RWPE2 (cell line): ENCODE measurements at places on chromosomes 13 and 19.

GRCh38 chr19:49210108-49210900 lies 52.7 kb downstream of the TRPM4 start:
- DNase-seq = no peak
- H3K27ac ChIP-seq = no peak overlapping the region
- H3K27me3 ChIP-seq = no peaks in the 10 kb centered on the region
- H3K36me3 ChIP-seq = peaks cover 18% of the 10 kb centered on the region
- H3K4me1 ChIP-seq = no peaks in the 10 kb centered on the region

GRCh38 chr19:21398851-21399250 lies 1.9 kb downstream of the ZNF493 start:
- H3K27ac ChIP-seq = no peak overlapping the region
- no peak overlapping the region for H3K4me3 ChIP-seq
- no peaks in the 10 kb centered on the region for H3K4me1 ChIP-seq

DNA sequence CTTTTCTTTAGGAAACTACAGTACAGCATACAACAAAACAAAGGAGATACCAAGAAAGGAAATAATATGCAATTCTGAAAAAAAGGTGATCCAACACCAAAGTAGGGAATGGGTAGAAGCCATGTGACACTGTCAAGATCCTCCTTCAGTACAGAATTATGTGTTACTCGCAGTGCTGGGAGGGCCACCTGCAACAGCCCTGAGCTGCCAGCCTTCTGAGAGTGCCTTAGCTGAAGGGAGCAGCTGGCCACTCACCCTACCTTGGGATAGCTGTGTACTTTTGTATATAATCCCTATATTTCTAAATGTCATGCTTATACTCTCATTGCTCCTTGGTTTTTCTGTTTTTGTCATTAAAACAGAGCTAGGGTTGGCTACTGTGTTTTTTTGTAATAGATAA lies 1518.2 kb upstream of the PCDH20 start:
- H3K36me3 ChIP-seq = no peaks in the 10 kb centered on the region
- DNase-seq = no peak
- no peak overlapping the region for H3K27ac ChIP-seq

DNA sequence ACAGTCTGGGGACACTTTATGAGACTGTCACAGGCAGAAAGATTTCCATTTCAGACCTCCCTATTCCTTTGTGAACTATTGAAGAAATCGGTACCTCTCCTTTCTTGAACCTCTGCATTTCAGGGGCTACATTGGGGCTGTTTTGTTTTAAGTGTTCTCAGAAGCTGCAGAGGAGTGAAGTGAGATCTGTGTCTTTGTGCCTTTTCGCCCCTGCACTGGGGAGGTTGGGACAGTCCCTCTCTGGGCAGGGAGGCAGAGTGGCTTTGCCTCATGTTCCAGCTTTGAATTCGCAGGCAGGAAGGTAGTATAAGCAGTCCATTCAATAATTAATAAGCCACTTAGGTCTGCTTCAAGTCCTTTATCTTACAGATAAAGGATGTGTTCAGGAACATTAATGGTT lies 9.5 kb upstream of the AMER2 start:
- no peaks in the 10 kb centered on the region for H3K4me1 ChIP-seq
- DNase-seq = no peak
- no peaks in the 10 kb centered on the region for H3K36me3 ChIP-seq
- H3K27ac ChIP-seq = no peak overlapping the region
- no peak overlapping the region for H3K4me3 ChIP-seq

GRCh38 chr19:488505-489417 lies 7.5 kb upstream of the MADCAM1 start:
- peaks cover 20% of the 10 kb centered on the region for H3K27me3 ChIP-seq
- H3K36me3 ChIP-seq = no peaks in the 10 kb centered on the region
- peak overlapping the region; percentile 54 for H3K27ac ChIP-seq

- H3K27me3 ChIP-seq = no peaks in the 10 kb centered on the region
- H3K4me3 ChIP-seq = no peak overlapping the region
Measured at GRCh38 chr13:39490136-39490535, 112.9 kb downstream of the LHFPL6 start.

- H3K36me3 ChIP-seq = no peaks in the 10 kb centered on the region
- H3K4me3 ChIP-seq = no peak overlapping the region
- no peaks in the 10 kb centered on the region for H3K4me1 ChIP-seq
- no peak for DNase-seq
- H3K27ac ChIP-seq = no peak overlapping the region
Measured at GRCh38 chr13:74206061-74206561, 71.9 kb upstream of the KLF12 start.

DNA sequence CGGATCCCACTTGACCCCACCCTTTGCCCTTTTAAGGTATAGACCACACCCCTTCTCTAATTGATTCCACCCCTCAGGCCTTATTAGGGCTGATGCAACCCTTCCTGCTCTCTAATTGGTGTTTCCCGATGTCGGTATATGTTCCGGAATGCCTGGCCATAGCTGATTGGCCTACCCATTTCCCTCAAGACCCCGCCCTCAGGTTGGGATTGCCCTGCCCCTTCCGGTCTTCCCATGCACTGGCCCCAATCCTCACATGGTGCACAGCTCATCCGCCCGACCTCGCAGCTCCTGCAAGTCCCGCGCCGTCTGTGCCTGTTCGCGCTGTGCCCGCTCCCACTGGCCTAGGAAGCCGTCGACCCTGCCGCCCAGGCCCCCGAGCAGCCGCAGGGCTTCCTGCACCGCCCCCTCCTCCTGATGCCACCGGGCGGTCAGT lies 18.1 kb downstream of the TSKS start:
- H3K27ac ChIP-seq = no peak overlapping the region
- H3K36me3 ChIP-seq = no peaks in the 10 kb centered on the region
- H3K4me3 ChIP-seq = no peak overlapping the region
- no peaks in the 10 kb centered on the region for H3K27me3 ChIP-seq
- no peaks in the 10 kb centered on the region for H3K4me1 ChIP-seq

- no peak overlapping the region for H3K4me3 ChIP-seq
- no peaks in the 10 kb centered on the region for H3K36me3 ChIP-seq
- no peak overlapping the region for H3K27ac ChIP-seq
- peaks cover 1% of the 10 kb centered on the region for H3K27me3 ChIP-seq
Measured at GRCh38 chr19:45211751-45212381, 33.3 kb downstream of the BLOC1S3 start.

- no peaks in the 10 kb centered on the region for H3K36me3 ChIP-seq
- H3K4me1 ChIP-seq = peaks cover 6% of the 10 kb centered on the region
- no peaks in the 10 kb centered on the region for H3K27me3 ChIP-seq
Measured at GRCh38 chr19:9130965-9131364, 4.2 kb upstream of the OR7G3 start.

- peak overlapping the region; percentile 17 for H3K27ac ChIP-seq
- H3K4me3 ChIP-seq = no peak overlapping the region
- H3K36me3 ChIP-seq = no peaks in the 10 kb centered on the region
- no peaks in the 10 kb centered on the region for H3K27me3 ChIP-seq
- no peak for DNase-seq
- H3K4me1 ChIP-seq = peaks cover 14% of the 10 kb centered on the region
Measured at GRCh38 chr13:83499286-83499685, 383.0 kb downstream of the SLITRK1 start.

DNA sequence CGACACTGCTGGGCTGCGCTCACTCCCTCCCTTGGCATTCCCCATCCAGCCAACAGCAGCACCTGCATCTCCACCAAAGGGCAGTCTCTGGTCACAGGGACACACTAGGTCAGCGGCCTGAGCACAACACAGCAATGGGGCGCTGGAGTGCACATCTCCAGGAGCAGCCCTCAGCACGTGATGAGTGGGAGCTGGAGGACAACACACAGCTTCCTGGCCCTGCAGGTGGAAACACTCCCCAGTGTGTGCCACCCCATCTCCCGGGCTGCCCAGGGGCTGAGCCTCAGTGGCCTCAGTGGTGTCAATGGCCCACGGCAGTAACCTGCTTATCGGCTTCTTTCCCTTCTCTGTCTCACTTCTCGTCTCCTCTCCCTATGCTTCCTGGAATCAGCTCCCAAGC lies 96.8 kb upstream of the VSTM2B start:
- no peak for DNase-seq
- H3K36me3 ChIP-seq = no peaks in the 10 kb centered on the region
- H3K27me3 ChIP-seq = no peaks in the 10 kb centered on the region
- no peak overlapping the region for H3K4me3 ChIP-seq
- no peaks in the 10 kb centered on the region for H3K4me1 ChIP-seq
- no peak overlapping the region for H3K27ac ChIP-seq
